ENCODE measurements at places on chromosomes 1 and 21. TPM values are rescaled to one million over a fixed set of nuclear protein-coding genes. Genes with fewer than 3 reads are reported as not detected.

The C1orf105 gene
- total RNA-seq, result not detected

DNA sequence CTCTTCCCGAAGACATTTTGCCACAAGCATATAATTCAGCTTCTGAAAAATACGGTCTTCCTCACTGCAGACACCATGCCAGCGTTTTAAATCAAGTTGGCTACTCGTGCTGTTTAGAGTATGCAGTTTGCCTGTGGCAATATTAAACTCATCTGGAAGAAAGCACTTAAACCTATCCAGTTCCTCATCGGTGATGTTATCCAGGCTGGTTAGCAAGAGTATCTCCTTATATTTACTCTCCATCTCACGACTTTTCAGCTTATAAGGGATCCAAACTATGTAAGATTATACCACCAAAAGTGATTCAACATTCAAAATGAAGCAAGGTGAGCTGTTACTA lies 9.7 kb upstream of the IFI16 start:
- peaks cover 4% of the 10 kb centered on the region for H3K27me3 ChIP-seq
- H3K4me1 ChIP-seq, result peaks cover 23% of the 10 kb centered on the region
- H3K4me3 ChIP-seq, result peak overlapping the region; percentile 72
- no peaks in the 10 kb centered on the region for H3K36me3 ChIP-seq

DNA sequence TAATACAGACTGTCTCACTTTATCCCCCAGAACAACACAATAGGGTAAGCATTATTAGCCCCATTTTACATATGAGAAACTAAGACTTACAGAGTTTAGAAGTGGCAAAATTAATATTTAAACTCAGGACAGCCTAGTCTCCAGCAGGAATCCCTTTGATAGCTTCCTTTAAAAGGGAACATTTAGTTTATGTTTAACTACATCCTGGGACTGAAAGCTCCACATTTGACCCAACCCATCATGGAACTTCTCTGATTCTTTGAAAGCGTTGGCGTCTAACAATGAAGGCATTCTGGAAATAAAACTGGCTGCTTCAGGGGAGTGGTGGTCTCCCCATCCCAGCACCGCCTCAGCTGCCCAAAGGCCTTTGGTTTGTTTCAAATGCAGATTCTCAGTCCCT lies 250.6 kb upstream of the NFIA start:
- no peak overlapping the region for H3K4me3 ChIP-seq
- no peaks in the 10 kb centered on the region for H3K27me3 ChIP-seq

The CFHR1 gene
- not detected for total RNA-seq

The NTRK1 gene
- total RNA-seq, result 0.88 TPM

DNA sequence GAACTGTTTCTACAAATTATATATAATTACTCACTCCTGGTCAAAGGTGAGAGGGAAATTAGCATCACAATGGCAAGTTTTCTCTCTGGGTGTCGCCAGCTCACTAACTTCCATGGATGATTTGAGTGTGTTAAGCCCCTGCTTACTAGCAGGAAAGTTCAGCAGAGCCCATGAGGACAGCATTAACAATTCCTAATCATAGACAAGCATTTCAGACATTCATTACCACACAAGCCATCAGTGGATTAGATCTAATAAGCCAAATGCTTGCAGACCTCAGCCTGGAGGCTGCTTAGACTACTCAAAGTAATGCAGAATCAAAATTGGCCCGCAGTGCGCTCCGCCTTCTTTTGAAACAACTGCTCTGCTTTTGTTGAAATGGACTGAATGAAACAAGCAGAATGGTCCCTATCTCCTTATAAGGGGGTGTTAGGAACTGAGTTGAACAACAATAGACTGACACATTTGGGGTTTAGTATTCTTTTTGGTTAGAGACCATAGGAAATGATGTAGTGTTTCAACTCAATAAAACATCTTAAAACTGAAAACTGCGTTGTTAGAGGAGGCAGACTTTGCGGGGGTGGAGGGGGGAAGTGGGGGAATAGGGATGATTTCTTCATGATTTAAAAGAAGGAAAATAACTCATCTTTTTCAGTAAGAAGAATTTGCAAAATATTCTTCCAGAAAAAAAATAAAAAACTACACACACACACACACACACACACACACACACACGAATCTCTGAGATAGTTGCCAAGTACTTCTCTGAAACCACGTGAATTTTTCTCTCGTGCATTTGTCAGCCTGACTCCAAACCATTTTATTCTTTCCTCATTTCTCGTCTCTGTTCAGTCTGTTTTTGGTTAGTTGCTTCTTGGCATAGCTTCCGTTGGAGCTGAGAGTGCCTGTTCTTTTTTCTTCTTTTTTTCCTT lies 54.6 kb downstream of the GORAB start:
- peak overlapping the region; percentile 50 for H3K27ac ChIP-seq
- H3K4me1 ChIP-seq, result peaks cover 14% of the 10 kb centered on the region
- peak; percentile 18 for DNase-seq
- peak overlapping the region; percentile 43 for H3K4me3 ChIP-seq
- no peaks in the 10 kb centered on the region for H3K36me3 ChIP-seq

GRCh38 chr1:233790662-233791371 lies 113.7 kb upstream of the SLC35F3 start:
- H3K27me3 ChIP-seq, result no peaks in the 10 kb centered on the region
- H3K27ac ChIP-seq, result no peak overlapping the region
- H3K36me3 ChIP-seq, result no peaks in the 10 kb centered on the region
- no peaks in the 10 kb centered on the region for H3K4me1 ChIP-seq
- H3K4me3 ChIP-seq, result no peak overlapping the region

The ST6GALNAC5 gene
- total RNA-seq, result 1.1 TPM

The ZNF687 gene
- total RNA-seq, result 16.5 TPM

- H3K36me3 ChIP-seq, result peaks cover 93% of the 10 kb centered on the region
- H3K27me3 ChIP-seq, result no peaks in the 10 kb centered on the region
Observed at GRCh38 chr1:204545881-204546280, 29.7 kb downstream of the MDM4 start.

DNA sequence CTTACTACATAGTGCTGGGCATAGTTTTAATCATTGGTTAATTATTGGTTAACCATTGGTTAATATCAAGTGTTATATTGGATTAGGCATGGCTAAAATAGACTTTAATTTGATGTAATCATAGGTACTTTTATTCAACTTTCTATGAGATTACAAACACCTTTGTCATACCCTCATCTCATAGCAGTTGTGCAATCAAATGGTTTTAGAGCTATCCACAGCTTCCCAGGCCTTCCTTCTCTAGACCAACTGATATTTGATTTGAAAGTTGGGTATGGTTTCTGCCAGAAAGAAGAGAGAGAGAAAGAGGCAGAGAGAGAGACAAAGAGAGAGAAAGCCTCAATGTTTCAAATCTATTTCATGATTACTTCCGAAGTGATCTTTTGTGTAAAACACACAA lies 9.6 kb upstream of the RGS1 start:
- DNase-seq, result no peak
- H3K27me3 ChIP-seq, result no peaks in the 10 kb centered on the region
- H3K36me3 ChIP-seq, result no peaks in the 10 kb centered on the region
- H3K4me1 ChIP-seq, result peaks cover 3% of the 10 kb centered on the region

- peaks cover 33% of the 10 kb centered on the region for H3K27me3 ChIP-seq
- no peak overlapping the region for H3K27ac ChIP-seq
- peaks cover 14% of the 10 kb centered on the region for H3K4me1 ChIP-seq
- H3K36me3 ChIP-seq, result no peaks in the 10 kb centered on the region
- DNase-seq, result peak; percentile 85
Observed at GRCh38 chr1:169103002-169103401, 3.5 kb upstream of the ATP1B1 start.

The CLEC20A gene
- total RNA-seq, result under 0.01 TPM

DNA sequence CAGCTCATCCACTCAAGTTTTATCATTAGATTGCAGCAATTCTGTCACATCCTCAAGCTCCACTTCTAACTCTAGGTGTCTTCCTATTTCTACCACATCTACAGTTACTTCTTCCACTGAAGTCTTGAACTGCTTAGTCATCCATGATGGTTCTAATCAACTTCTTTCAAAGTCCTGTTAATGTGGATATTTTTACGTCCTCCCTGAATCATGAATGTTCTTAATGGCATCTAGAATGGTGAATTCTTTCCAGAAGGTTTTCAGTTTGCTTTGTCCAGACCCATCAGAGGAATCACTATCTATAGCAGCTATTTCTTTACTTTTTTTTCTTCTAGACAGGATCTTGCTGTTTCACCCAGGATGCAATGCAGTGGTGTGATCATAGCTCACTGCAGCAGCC lies 78.0 kb upstream of the RNPC3 start:
- H3K36me3 ChIP-seq, result no peaks in the 10 kb centered on the region
- H3K27ac ChIP-seq, result no peak overlapping the region
- H3K4me1 ChIP-seq, result no peaks in the 10 kb centered on the region
- DNase-seq, result no peak
- no peaks in the 10 kb centered on the region for H3K27me3 ChIP-seq

Measured in osteoblast (primary cell).